GM06990 (cell line): ENCODE measurements at places on chromosomes 2 and 18.

GRCh38 chr2:132279344-132279743 is 117.6 kb upstream of the ANKRD30BL start:
- DNase-seq, result no peak

DNA sequence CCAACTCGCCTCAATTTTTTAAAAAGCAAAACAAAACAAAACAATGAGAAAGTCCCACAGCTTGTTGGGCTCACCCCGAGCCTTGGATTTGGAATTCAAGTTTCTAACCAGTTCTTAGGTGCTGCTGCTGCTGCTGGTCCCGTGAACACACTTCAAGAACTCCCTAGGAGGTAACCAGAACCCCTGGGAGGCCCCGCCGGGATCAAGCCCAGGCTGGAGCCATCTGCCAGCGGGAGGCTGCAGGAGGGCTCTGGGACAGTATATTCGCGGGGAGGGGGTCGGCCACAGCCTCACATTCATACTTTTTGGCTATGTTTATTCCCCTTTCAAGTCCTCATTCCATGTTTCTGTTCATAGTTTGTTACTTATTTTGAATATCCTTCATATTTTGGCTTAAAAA is 223.4 kb downstream of the TFCP2L1 start:
- DNase-seq, result no peak

DNA sequence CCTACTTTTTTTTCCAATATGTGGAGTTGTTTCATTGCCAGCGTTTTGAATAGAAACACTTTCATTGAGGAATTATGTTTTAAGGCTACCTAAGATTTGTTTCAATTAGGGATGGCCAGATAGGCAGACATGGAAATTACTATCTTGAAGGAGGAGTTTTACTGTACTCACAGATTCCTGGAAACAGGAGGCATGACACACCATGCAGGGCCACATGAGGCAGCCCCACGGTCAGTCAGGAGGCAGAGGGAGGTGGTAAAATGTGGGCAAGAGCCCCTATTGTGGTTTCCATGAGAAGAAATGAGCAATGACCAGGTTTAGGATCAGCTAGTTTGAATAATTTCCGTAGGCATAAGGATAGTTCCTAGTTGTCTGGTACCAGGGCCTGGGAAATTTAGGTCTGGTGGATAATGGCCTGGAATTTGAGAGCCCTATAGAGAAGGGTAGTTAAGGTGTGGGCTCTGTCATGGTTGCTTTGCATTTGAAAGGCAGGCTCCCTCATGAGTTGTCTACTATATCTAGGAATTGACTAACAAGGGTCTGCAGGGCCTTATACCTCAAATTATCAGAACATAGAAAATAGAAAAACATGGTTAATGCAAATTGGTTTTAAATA is 360.0 kb upstream of the KCNJ3 start:
- DNase-seq, result no peak

DNA sequence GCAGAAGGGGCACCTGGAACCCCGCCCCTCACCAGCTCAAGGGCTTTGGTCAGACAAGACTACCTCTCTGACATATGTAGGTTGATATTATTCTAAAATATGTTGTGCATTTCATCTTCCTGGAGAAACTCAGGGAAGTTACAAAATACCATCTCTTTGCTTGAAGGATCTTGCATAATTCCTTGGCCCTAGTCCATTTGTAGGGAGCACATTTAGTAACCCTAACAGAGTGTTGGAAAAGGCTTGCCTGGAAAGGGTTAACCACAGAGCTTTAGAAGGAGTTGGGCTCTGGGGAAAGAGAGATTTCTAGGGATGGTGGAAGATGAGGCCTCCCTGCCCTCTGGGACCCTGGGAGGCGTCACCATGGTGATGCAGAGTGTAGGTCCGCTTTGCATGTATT is 143.0 kb upstream of the SLC1A4 start:
- no peak for DNase-seq

DNA sequence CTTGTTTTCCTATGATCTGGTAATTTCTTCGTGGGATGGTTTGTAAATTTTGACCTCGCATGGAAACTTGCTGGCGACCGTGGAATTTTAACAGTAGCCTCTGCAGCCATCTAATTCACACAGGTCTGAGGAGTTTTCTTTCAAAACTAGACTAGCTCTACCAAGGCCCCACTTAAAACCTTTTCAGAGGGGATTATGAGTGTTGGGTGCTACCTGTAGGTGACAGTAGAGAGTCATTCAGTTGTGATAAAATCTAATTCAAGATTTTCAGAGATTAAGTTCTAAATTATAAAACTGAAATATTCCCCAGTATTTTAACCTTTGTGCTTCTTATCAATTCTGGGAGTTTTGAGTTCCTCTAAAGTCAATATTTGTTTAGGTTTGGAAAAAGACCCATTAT is 31.0 kb downstream of the THSD7B start:
- DNase-seq, result no peak

- no peak for DNase-seq
Observed at GRCh38 chr2:236969767-236970655, 115.7 kb upstream of the COPS8 start.

- no peak for DNase-seq
Observed at GRCh38 chr2:70983506-70984227, 5.2 kb downstream of the ANKRD53 start.

DNA sequence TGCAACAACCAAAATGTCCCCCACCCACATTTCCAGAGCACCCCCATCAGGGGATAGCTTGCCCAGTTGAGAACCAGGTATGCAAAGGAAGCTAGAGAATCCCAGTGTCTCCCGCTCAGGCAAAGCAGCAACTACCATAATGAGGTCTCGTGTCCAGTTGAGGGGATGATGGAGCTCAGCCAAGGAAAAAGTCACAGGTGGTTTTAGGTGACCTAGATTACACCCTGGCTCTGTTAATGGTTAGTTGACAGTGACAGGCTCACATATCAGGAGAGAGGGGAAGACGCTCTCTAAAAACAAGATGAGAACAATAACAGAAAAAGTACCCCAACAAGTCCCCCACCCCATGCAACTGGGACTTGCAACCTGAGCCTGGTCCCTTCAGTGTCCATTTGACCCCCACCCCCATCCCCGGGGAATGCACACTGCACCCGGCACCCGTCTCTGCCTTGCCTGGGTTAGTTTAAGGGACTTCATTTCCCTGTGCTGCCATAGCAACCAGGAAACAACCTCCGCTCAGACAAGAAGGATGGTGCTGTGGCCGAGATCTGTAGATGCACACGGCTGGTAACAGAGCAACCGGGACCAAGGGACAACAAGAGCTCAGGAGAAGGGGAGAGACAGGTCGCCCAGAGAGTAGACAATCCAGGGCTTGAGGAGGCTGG is at the start of gene KIAA2012:
TSS of gene KIAA2012 (plus strand) at position 519 of the 665 bp plus-strand sequence. CDS start 373 bp downstream, outside the sequence.
- DNase-seq, result no peak

DNA sequence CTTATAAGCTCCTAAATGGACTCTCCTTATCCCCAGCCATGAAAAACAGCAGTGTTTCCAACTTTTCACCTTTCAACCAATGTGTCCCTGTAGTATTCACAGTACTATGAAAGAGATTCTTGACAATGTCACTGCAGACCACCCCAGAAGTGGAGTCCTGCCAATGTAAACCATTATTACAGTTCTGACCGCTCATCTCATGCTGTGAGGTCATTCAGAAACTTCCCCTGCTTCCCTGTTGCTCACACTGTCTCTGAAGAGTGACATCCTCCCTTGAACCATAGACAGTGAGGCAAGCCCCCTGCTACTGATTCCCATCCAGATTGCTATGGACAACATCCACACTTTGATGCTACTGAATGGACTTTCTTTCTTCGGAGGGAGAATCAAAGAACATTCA is 1523.7 kb upstream of the ACVR2A start:
- no peak for DNase-seq

DNA sequence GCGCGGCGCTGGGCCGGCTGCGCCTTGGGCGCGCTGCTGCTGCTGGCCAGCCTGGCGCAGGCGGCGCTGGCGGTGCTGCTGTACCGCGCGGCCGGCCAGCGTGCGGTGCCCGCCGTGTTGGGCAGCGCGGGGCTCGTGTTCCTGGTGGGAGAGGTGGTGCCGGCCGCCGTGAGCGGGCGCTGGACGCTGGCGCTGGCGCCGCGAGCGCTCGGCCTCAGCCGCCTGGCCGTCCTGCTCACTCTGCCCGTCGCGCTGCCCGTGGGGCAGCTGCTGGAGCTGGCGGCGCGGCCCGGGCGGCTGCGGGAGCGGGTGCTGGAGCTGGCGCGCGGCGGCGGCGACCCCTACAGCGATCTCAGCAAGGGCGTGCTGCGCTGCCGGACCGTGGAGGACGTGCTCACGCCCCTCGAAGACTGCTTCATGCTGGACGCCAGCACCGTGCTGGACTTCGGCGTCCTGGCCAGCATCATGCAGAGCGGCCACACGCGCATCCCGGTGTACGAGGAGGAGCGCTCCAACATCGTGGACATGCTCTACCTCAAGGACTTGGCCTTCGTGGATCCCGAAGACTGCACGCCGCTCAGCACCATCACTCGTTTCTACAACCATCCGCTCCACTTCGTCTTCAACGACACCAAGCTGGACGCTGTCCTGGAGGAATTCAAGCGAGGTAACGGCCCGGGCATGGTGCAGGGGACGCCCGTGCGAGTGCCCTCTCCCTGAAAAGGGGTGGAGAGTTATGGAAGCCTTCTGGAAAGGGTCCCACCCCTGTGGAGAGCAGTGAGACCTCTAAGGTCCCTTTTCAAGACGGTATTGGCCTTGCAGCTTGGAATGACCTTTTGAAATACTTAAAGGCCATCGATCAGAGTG is 1.0 kb downstream of the CNNM3 start:
- DNase-seq, result peak; percentile 45

- no peak for DNase-seq
Observed at GRCh38 chr2:2828774-2829368, 497.8 kb upstream of the MYT1L start.

- peak; percentile 8 for DNase-seq
Observed at GRCh38 chr18:45008694-45009413, 328.2 kb downstream of the SETBP1 start.

- DNase-seq, result no peak
Observed at GRCh38 chr18:11290786-11291185, 141.4 kb upstream of the PIEZO2 start.

DNA sequence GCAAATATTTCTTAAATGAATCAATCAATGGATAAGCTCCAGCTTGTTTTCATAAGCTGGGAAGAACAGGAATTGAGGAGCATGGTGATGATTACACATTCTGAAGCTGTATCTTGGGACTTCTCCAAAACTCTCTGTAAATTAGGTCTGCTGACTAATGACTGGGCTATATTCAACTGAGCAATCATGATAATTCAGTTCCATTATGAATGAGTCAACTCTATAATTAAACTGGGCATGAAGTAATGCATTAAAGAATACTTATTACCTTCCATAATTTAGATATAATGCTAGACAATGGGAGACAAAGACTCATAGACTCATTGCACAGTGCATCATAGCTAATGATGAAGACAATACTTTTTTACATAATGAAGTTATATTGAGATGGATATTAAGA is 207.4 kb downstream of the CBLN2 start:
- DNase-seq, result no peak

GRCh38 chr2:197460649-197461048 is 7.3 kb downstream of the COQ10B start:
- no peak for DNase-seq

DNA sequence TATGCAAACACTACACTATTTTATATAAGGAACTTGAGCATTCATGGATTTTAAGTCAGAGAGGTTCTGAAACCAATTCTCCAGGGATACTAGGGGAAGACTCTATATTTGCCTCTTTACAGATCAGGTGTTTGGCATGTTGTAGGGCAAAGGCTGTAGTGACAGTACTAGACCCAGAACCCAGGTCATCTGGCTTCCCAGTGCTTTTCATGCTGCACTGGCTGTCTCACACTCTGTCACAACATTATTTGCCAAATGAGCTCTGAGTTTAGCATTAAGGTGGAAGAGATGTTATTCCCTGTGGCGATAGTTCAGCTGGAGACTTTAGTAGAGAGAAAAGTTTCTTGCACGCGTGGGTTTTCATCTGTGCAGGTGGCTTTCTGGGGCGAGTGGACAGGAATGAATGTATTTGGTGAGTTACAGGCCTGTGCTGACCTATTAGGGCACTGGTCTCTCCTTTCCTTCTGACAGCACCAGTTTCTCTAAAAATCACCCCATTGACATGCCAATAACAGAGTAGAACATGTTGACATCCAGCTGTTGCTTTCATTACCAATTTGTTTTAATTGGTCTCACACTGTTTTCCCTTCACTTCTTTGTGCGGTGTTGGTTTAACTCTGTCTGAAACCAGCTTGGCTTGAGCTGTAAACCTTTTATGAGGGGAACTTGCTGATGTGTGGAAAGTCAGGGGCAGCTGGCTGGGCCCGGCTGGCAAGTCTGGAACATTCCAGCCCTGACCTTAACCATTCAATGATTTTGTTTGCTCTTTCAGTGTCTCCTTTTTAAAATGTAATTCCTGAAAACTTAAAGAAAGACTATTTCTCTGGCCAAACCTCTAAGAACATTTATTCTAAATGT is 643.0 kb upstream of the FAM98A start:
- no peak for DNase-seq

DNA sequence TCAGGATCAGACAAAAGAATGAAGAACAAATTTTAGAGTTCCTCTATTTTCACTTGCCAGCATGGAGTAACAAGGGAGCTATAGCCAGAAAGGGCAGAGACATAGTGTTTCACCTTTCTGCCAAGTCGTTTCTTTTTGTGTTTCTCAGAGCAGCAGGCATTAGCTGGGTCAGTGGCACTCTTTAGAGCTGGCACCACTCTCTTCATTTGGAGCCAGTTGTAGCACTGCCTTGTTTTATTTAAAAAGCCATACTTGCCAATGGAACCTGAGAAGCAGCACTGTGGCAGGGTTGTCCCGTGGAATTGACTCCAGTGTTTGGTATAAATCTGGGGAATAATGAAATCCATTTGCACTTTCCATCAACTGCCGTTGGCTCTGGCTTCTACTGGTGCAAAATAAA is 64.0 kb downstream of the LRRTM4 start:
- no peak for DNase-seq

DNA sequence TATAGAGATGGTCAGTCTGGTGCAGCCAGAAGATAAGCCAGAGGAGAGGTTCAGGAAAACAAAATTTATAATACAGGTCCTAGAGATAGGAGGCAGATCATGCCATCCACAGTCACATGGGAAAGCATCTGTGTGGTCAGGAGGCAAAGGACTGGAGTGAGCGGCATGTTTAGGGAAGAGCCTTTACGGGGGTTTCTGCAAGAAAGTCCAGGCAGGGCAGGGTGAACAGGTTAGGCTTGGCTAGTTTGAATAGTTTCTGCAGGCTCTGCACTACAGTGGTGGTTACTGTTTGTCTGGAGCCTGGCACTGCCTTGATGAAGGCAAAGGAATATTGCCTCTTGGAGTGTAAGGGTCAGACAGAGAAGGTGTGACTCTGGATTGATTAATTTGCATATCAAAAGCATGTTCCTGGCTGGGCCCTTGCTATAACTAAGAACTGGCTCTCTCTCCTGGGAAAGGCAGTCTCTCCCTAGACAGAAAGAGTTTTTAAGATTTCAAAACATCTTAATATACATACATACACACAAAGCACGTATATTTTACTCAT is 1034.7 kb upstream of the CHAC2 start:
- no peak for DNase-seq
